CD4-positive, alpha-beta T cell (primary cell): ENCODE measurements at places on chromosomes 6 and 20. TPM values are rescaled to one million over a fixed set of nuclear protein-coding genes. Genes with fewer than 3 reads are reported as not detected.

DNA sequence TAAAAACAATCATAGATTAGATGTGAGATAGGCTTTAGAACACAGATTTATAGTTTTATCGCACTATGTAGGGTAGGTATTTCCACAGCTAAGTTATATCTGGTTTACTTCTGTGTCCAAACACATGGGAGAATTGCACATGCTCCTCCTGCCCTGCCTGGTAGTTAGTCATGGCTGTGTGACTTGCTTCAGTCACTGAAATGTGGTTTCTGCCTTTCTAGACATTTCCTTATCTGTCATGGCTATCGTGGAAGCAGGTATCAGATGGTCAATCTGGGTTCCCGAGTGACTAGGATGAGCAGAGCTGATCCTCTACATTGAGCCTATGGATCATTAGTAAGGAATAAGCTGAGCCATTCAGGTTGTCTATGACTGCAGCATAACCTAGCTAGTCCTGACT, 117.8 kb upstream of the GMDS start:
- H3K27me3 ChIP-seq, result no peaks in the 10 kb centered on the region
- no peak for DNase-seq
- H3K4me3 ChIP-seq, result no peak overlapping the region
- no peaks in the 10 kb centered on the region for H3K36me3 ChIP-seq
- no peaks in the 10 kb centered on the region for H3K4me1 ChIP-seq
- no peak overlapping the region for H3K27ac ChIP-seq

GRCh38 chr20:51980277-51980676, 178.0 kb upstream of the SALL4 start:
- DNase-seq, result no peak
- no peaks in the 10 kb centered on the region for H3K4me1 ChIP-seq
- no peaks in the 10 kb centered on the region for H3K36me3 ChIP-seq
- H3K4me3 ChIP-seq, result no peak overlapping the region

GRCh38 chr6:7426447-7427169, 37.0 kb downstream of the RIOK1 start:
- DNase-seq, result no peak
- H3K27me3 ChIP-seq, result no peaks in the 10 kb centered on the region
- no peaks in the 10 kb centered on the region for H3K36me3 ChIP-seq
- H3K27ac ChIP-seq, result no peak overlapping the region

Gene C6orf15
- total RNA-seq, result not detected

Gene GPR6
- total RNA-seq, result not detected

Gene ANKRD66
- total RNA-seq, result not detected

Gene AFG1L
- 3.9 TPM for total RNA-seq
